NCI-H187 treated with DMSO at 0.1 percent for 48 hours (cell line): ENCODE measurements at places on chromosomes 3 and 15.

GRCh38 chr3:186985661-186986364 lies 55.5 kb downstream of the ST6GAL1 start:
- no peak for DNase-seq

- no peak for DNase-seq
These were observed 189.1 kb upstream of the ALCAM start for GRCh38 chr3:105177576-105177975.

DNA sequence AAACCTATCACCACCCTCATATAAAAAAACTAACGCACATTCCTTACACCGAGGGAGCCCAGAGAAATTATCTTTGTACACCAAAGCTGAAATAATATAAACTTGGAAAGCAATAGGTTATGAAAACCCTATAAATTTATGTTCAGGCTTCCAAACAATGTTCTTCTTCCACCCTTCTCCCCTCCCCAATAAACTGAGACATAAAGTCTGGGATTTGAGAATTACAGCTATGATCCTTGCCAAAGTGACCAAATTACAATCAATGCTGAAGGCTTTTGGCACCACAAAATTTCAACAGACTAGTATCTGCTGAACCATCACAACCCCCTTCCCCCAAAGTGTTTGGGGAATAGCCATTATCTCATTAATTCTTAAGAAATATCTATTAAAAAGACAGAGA lies 237.8 kb downstream of the FMN1 start:
- DNase-seq: no peak

DNA sequence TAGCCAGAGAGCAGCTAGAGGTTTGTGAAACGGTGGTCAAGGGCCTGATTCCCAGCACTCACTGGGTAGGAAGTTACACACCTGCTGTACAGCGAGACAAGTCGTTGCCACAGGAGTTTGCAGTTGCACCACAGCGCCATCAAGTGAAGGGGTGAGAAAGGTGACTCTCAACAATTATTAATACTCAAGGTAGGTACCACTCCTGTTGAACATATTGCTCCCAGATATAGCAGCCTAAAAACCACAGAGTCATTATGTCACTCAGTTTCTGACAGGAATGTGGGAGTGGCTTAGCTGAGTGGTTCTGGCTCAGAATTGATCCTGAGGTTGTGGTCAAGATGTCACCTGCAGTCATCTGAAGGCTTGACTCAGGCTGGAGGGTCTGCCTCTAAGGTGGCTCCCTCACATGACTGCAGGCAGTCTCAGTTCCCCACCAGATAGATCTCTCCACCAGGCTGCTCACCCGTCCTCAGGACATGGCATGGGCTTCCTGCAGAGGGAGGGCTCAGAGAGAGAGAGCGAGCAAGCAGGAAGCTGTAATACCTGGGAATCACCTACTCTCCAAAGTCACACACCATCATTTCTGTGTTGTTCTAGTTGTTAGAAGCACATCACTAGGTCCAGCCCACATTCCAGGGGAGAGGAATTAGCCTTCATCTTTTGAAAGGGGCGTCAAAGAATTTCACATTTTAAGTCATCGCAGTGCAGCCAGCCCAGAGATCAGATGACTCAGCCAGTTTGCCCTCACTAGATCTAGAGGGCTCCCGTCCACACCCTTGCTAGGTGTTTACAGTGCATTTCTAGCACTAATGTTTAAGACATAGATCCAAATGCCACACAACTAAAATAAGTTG lies 17.0 kb upstream of the ANO10 start:
- DNase-seq: no peak

GRCh38 chr3:13069495-13069894 lies 3.7 kb downstream of the IQSEC1 start:
- DNase-seq: no peak

- no peak for DNase-seq
These were observed 80.3 kb upstream of the CCDC80 start for GRCh38 chr3:112721231-112721630.

DNA sequence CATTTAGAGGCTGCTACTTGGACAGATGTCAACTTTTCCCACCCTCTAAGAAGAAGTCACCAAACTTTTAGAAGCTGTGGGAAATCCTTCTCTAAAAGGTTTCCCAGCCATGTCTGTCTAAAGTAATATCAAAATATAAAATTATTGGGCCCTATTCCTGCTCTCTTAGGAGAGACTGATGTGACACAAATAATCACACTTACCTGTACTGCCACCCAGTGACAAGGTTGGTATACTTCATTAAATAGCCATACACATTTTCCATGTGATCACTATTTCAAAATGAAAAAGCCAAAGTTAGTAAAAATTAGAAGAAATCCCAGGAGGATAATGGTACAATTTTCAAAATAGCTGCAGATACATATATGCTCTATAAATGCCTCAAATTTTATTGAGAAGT lies 12.6 kb downstream of the OSBPL11 start:
- DNase-seq: no peak

DNA sequence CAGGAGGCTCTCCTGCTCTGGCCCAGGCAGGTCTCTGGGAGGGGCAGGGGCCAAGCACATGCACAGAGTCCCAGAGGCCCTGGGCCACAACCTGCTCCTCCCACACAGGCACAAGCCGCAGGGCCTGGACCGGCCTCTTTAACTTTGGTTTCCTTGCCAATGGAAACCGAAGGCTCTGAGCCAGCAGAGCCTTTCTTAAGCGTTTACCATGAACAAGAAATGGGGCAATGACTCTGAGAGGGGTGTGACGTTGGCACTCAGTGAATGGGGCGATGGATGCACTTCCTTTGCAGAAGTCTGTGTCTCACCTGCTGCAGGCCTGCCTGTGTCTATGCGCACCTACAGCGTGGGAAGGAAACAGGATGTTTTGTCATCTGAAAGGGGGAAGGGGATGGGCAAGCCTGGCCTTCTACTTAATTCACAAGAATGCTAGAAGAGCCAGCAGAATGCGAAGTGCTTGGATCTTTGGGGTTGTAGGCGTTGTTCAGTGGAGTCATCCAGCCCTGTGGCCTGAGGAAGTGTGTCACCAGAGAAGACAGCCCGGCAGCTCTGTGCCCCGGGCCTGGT lies 41.8 kb downstream of the IFT122 start:
- DNase-seq: no peak

GRCh38 chr3:108834551-108834950 lies 12.0 kb downstream of the TRAT1 start:
- no peak for DNase-seq

GRCh38 chr3:72227486-72228070 lies 442.6 kb upstream of the PROK2 start:
- no peak for DNase-seq

DNA sequence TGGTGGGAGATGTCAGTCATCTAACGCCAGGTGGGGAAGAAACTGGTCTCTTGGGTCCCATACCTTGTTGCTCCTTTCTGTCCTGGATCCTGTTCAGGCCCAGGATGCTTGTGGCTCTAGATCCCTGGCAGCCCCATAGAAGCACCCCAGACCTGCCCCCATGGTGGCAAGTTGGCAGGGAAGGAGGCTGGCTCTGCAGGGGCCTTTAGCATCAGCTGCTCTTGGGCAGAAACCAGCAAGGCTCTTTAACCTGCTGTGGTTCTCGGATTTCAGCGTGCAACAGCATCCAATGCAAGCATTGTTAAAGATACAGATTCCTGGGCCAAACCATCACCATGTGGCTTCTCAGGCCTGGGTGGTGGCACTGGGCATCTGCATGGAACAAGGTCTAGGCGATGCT lies 75.8 kb downstream of the SNRK start:
- DNase-seq: no peak

DNA sequence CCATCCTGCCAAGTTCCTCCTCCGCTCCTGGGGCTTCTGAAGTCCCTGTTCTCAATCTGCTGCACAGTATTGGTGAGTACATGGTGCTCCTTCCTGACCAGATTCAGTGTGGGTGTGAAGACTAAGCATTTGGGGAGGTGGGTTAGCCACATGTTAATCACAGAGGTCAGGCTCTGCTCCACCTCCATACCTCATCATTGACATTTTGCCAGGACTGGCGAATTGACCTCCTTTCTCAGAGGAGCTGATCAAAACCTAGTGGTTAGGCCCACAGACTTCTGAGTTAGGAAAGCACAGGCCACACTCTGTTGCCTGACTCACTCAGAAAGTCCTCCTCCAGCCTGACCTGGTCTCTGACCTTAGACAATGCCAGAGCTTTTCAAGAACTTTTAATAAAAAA lies 8.4 kb upstream of the RPS17 start:
- DNase-seq: no peak

DNA sequence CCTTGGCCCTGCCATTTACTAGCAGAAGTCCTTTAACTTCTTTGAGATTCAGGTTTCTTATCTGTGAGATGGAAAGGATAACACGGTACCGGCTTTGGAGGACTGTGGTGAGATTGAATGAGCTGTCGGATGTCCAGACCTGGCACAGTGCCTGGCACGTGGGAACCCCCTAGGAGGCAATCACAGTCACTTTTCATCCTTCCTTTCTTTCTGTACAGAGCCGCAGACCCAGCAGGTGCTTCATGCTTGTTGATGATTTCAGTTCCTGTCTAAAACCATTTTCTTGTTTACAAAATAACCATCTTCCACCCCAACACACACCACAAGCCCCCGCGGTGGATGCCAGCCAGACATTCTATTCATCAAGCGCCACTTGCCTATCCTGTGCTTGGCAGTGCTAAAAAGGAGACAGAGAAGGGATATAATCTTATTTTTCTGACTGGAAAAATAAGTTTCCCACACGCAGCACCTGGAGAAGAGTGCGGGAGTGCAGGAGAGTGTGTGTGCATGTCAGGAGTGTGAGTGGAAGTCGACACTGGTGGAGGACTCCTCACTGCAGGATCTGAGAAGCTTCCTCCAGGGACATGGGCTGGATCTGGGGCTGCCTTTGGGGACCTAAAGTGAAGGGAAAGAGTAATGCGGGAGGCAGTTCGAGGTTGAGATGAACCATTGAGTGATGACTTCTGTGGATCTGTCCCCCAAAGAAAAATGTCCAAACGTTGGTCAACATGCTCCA lies 85.7 kb downstream of the ST6GAL1 start:
- DNase-seq: no peak

- no peak for DNase-seq
These were observed 58.7 kb upstream of the MRPL3 start for GRCh38 chr3:131561511-131561910.

- no peak for DNase-seq
These were observed 128.1 kb upstream of the WNT5A start for GRCh38 chr3:55615039-55615693.

DNA sequence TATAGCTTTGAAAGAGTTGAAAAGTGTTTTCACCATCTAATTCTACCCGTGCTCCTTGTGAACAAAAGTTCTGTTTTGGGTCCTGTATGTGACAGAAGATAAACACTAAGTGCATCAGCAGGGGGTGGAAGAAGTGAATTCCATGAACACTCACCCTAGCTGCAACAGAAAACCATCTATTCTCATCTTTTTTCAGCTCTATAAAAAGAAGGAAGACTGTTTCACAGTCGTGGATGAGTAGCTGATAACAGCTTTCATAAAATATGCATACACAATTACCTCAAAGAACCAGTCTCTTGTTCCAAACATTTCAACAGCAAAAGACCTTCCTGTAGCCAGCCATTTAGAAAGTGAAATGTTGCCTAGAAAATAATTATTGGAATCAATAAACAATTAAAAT lies 281.7 kb upstream of the RASGRP1 start:
- DNase-seq: no peak

DNA sequence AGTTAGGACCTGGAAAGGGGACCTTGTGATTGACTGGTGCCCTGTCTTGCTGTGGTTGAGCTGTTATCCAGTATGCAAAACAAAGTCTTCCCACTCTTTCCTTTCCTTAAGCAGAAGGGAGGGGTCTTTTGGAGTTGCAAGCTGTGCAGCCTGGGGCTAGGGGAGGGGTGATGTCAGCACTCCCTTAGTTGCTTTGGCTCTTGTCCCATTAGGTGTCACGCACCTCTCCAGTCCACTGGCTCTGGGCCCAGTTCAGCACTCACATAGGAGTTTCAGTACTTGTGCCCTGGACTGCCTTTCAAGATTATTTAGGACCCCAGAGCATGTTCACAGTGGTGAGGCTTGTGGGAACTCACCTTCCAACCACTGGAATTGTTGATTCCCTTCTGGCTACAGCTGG lies 238.5 kb downstream of the DOCK3 start:
- no peak for DNase-seq

DNA sequence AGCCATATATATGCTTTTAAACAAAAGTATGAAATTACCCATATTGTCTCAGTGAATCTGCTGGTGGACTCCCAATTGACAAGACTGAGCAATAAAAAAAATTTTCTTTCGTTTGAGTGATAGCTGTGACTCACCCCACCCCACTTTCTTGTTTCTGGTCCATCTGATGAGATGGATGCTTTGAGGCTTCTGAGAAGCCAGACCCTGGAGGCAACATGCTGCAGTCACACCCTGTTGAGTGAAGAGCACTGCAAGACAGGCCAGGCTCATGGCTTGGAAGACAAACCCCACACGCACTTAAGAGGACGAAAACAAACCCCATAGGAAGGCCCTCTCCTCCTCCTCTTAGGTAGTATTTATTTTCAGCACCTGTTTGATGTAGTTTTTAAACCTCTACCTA lies 276.0 kb upstream of the TTC14 start:
- DNase-seq: no peak

GRCh38 chr15:35003928-35004327 lies 15.8 kb upstream of the ZNF770 start:
- no peak for DNase-seq

GRCh38 chr3:151814588-151814987 lies 672 bp downstream of the AADAC start:
- no peak for DNase-seq

DNA sequence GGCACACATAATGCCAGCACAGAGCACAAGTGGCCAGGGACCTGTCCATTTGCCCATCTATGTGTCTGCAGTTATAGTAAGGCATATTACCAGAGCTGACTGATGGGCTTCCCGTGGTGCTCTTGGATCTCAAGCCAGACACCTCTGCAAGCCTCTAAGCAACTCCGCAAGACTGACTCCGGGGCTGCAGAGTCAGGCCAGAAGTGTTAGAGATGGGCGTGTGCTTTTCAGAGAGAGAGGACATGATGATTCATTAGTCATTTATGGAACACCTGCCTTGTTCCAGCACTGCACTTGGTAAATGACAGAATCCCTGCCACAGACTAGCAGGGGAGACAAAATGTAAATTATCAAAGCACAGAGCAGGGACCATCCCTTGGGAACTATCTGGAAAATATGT lies 559.0 kb downstream of the PDCD6IP start:
- peak; percentile 1 for DNase-seq

GRCh38 chr3:41000471-41000870 lies 198.8 kb upstream of the CTNNB1 start:
- DNase-seq: no peak

DNA sequence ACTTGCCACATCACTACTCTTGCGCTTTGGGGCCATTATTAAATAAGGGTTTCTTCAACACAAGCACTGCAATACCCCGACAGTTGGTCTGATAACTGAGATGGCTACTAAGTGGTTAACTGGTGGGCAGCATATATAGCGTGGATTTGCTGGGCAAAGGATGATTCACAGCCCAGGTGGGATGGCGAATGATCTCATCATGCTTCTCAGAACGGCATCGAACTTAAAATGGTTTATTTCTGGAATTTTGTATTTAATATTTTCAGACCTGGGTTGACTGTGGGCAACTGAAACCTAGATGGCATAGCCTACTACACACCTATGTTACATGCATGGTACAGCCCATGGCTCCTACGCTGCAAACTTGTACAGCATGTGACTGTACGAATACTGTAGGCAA lies 26.8 kb upstream of the TKT start:
- DNase-seq: no peak

GRCh38 chr3:81395739-81396513 lies 365.5 kb downstream of the GBE1 start:
- DNase-seq: no peak
